CD4-positive, alpha-beta memory T cell (primary cell): ENCODE measurements at places on chromosomes 7 and 10.

DNA sequence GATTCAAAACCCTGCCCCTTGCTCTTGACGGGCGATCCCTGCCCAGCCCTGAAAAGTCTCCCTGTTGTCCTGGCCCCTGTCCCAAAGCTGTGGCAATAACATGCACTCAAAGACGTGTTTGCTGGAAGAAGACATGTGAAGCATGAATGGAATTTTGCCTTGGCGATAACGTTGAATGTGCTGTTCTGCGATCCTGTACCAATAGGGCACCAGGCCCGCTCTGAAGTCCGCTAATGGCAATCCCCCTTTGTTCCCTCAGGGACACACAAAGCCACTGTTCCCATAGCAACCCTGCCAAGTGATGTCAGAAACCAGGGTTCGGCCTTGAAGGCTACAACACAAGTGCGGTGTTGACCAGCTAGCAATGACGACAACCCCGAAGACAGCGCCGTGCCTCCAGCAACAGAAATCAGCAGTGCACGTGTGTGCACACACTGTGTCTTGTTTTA lies 284.6 kb downstream of the KLF6 start:
- DNase-seq, result no peak

DNA sequence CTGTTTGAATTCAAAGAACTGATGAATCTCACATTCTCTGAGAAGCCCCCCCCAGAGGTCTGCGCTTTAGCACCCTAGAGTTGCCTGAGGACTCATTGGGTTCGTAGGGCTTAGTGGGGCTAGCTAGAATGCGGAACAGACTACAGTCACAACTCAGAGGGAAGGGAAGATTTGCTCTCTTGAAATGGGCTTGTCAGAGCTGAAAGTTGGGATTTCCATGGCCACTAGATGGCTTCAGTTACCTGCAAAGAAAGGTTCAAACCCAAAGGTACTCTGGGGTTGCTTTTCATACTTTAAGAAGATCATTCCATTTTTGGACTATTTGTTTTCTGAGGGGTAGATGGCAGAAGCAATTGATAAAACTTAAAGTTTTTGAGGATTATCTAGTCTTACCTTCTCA lies 205.0 kb downstream of the BBS9 start:
- DNase-seq, result no peak

- no peak for DNase-seq
Measured at GRCh38 chr10:77513781-77514331, 123.8 kb downstream of the KCNMA1 start.

- DNase-seq, result no peak
Measured at GRCh38 chr10:68367121-68367520, 34.4 kb upstream of the PBLD start.

DNA sequence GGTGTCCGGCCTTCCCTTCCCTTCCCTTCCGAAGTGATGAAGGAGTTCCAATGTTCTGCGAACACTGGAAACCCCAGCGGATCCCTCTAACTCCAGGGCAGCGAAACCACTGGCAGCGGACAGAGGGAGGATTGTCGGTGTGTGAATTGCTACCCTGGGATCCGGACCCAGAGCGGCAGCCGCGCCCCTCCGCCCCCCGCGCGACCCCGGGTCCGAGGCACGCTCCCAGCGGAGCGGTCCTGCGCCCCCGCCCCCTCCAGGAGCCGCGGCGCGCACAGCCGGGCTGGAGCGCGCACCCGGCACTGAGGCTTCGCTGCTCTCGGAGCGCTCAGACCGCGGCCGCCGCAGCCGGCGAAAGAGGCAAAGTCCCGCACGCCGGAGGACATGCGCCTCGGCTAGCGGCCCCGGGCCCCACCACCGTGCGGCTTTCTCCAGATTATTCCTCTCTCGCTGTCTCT lies at the start of gene PTPRZ1:
Gene PTPRZ1 (plus strand): TSS at position 331 of the 458 bp plus-strand sequence. CDS start 339 bp downstream, outside the sequence.
- DNase-seq, result no peak

DNA sequence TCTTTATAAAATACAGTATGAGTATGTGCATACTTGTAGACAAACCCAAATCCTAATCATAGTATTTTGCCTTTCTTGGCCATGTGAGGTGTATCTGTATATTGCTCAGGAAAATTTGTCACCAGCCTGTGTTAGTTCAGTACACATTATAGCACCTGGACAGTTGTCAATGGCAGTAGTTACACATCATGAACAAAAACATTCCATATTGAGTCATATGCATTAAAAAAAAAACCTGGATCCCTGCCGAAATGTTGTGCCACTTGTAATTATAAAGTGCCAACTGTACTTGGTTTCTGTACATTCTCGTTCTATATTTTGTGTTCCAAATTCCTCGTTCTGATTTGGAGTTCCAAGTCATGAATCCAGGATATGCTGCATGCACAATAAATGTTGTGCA lies 410.4 kb downstream of the INHBA start:
- no peak for DNase-seq
